Stimulated activated CD4-positive, alpha-beta T cell treated with anti-CD3 and anti-CD28 coated beads, Interleukin-4, amount 100 ng/mL, for 4 hours (primary cell): ENCODE measurements at places on chromosomes 2 and 18.

GRCh38 chr18:425106-425745 is 75.3 kb downstream of the COLEC12 start:
- DNase-seq, result no peak

DNA sequence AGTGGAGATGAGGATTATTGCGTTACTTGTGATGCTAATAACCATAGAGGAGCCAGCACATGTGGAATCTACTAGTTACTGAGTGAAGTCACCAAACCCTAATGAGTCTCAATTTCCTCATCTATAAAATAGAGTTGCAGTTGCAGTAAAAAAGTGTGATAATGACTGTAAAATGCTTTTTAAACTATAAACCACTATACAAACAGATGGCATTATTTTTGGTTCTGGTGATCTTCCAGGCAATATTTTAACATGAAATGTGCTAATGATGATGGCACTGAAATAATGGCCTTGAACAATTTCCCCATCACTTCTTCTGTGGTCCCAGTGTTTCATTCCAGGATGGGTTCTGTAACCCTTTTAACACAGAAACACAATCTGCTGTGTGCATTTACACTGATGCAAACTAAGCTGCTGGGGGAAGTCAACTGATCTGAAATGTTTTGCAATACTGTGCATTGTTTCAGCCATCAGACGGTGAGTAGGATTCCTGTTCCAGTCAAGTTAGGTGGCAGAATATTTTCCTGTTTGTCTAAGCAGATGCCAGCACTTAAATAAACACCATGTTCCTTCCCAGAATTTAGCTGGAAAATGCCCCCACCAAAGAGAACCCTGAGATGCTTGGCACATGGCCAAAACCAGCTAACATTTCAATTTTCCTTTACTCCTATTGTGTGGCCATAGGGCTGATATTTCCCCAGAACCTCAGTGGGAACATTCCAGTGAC is 52.6 kb downstream of the TACR1 start:
- DNase-seq, result no peak

- DNase-seq, result no peak
Measured at GRCh38 chr2:238883421-238883901, 35.6 kb downstream of the TWIST2 start.

- no peak for DNase-seq
Measured at GRCh38 chr2:126908721-126909177, 10.1 kb downstream of the TEX51 start.

- DNase-seq, result no peak
Measured at GRCh38 chr2:72347081-72347480, 199.4 kb upstream of the CYP26B1 start.

GRCh38 chr2:885230-886071 is 65.2 kb upstream of the SNTG2 start:
- DNase-seq, result no peak

DNA sequence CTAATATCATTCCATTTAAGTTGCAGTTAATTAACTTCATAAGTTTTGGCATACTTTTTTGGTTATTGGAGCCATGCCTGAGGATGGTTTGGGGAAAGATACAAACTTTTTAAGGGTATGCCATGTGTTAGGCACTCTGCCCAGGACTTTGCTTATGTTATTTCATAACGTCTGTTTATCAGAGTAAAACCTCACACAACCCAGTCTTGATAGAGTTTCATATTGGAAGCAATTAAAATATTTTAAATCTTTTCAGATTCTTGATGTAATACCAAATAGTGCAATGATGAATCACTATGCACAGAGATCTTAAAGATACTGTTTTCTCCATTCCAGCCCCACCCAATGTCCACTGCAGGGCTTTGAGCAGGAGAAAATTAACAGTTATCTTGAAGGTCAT is 529.1 kb upstream of the HNMT start:
- DNase-seq, result no peak

DNA sequence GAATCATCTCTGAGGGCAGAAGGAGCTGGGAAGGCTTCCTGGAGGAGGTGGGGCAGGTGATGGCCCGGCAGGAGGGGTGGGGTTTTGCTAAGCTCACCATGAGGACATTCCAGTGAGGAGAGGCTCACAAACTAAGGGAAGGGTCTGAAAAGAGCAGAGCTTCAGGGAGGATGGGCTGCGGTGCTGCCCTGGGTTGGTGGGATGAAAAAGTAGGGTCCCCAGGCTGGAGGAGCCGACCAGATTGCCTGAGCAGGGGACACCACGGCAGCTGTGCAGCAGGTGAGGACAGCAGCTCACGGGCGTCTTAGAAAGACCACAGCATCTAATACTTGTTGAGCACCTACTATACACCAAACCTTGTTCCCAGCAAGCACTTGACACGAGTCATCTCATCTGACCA is 82.2 kb downstream of the DYSF start:
- no peak for DNase-seq

GRCh38 chr2:49367003-49367402 is 212.7 kb upstream of the FSHR start:
- DNase-seq, result no peak

DNA sequence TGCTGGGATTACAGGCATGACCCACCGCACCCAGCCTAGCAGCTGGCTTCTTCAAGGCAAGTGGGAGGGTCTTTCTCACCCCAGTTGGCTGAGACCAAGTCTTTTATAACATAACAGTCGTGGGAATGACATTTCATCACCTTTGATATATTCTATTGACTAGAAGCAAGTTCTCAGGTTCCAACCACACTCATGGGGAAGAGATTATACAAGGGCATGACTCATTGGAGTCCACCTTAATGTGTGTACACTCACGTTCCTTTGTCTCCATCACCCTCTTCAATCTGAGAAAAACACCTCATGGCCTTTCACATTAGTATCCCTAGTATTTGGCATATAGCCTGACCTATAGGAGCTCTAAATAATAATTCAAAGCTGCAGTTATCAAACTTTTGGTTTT is 2.8 kb upstream of the BBS5 start:
- no peak for DNase-seq

DNA sequence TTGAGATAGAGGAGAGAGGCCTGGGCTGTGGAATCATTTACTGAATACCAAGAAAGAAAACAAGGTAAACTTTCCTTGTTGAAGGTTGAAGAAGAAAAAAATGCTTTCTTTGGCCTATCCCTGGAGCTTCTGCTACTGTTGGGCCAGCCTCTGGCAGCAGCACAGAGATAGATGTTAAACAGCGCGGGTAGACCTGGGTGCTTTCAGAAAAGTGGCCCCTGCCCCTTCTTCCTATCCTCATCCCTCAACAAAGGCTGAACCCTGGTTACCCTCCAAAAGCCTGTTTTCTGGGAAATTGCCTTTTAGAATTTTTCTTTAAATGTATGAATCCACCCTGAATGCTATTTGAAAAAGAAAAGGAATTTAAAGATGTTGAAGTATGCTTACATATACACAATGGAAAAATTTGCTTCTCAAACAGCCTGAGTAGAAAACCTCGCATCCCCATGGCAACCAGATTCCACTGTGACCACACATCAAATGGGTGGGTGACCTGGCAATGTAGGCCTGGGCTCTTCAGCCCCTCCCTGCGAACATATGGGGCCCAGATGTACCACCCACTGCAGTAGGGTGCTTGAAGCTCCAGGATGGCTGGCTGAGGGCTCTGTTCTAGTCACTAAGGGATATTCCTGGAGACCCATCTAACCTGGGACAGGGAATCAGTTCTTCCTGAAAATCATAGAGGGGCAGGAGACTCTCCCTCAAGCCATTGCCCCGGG is 23.4 kb upstream of the CHRNA1 start:
- no peak for DNase-seq

DNA sequence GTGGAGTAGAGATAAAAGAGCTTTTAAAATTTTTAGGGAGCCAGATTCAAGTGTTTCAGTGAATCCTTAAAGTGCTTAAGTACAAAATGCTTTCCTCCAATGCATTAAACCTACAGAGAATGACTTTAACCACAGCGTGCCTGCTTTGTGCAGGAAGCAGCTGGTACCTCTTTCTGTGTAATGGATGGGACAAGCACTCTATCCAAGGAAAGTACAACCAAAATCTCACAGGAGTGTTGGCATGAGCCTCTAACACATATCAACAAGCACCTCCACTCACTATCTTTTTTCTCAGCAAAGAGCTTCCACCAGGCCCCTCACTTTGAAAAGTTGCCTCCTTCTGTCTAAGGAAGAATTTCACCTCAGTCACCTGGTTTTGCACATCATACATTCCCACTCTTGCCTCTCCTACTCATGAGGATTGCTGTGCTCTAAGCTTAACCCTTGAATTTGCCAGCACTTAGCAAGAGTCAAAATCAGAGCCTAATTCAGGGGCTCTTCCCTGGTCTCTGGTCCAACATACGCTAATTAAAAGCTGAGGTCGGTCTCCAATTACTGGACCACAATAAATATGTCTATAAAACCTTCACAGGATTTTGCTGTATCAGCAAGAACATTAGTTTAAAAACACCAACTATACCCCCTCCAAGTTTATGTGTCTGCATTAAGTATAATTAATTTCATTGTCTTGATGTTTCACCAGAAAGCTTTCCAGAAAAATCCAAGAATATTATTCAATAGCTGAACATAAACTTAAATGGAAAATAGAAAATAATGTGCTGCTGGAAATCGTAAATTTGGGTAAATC is 68.9 kb downstream of the ZNF521 start:
- no peak for DNase-seq

DNA sequence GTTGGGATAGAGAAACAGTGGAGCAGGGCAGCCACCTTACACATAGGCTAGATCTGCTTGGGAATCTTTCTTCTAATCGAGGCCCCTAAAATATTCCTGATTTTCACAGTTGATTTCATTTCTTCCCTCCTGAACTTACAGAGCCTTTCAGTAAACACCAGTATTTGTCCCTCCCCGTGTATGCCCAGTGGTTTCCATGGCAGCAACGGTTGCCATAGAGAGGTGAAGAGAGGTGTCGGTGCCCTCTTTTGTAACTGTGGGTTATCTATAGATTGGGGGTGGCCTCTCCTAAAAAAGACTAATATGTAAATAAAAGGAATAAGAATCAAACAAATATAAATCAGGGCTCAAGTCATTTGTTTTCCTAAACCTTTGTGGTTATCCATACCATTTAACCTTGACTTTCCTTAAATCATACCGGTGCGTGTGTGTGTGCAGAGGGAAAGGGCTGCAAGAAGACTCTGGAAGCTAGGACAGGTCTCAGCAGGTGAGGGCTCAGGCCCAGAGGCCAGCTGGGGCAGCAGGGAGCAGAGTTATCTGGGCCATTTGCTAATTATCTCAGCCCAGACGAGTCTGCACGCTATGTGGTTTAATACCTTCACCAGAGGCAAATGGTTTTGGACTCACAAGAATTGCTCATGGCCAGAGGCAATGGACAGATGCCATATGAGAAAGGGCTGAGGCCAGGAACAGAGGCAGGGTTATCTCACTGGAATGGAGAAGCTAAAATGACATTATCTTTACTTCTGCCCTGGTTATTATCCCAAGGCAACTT is 35.5 kb downstream of the LIPG start:
- no peak for DNase-seq

- no peak for DNase-seq
Measured at GRCh38 chr18:66916834-66917233, 312.9 kb upstream of the CDH19 start.

- no peak for DNase-seq
Measured at GRCh38 chr2:15034860-15035259, 402.3 kb downstream of the LRATD1 start.

GRCh38 chr2:197079832-197080555 is 153.5 kb upstream of the PGAP1 start:
- no peak for DNase-seq

DNA sequence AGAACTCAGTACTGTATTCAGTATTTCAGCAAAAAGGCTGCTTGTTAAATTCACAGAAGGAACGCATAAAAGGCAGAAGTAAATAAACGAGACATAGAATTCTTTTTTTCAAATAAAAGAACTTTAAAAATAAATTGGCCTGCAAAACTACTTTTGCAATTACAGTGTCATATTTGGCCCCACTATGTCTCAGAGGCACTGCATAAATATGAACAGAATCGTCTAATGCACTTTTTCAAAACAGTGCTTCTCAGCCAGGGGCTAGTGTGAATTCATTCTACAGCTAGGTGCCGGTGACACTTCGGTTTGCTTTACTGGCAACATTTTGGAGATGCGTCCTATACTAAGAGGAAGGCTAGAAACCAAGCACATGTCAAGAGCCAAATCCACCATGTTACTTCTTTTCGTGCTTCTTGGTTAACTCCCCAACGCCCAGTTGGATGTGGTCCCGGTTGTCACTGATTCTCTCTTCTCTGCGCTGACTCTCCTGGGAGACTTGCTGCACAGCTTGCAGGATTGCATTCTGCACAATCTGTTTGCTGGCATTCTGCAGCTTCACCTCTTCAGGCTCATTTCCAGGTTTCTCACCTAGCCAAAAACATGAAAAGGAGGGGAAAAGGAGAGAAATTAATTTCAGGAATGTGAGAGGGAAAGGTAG is 51.8 kb downstream of the AKAIN1 start:
- no peak for DNase-seq

DNA sequence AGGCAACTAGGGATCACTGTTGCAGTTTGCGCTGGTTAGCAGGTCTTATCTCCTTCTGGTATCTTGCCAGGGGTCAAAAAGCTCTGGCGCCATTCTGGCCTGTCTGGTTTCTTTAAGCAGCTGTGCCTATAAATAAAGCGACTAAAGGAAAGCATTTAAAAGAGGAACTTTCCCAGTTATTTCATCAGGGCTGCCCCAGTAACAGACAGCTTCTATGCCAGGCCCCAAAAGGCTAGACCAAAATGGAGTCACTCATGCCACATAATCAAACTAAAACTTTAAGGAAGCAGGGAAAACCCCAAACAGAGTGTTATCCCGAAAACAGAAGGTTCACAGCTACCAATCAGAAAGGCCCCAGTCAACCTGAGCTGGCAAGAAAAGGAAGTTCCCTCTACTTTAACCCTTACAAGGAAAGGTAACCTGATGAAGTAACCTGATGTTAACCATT is 41.2 kb upstream of the HNRNPA3 start:
- DNase-seq, result no peak

- no peak for DNase-seq
Measured at GRCh38 chr2:232126301-232127099, 165.0 kb downstream of the DIS3L2 start.

DNA sequence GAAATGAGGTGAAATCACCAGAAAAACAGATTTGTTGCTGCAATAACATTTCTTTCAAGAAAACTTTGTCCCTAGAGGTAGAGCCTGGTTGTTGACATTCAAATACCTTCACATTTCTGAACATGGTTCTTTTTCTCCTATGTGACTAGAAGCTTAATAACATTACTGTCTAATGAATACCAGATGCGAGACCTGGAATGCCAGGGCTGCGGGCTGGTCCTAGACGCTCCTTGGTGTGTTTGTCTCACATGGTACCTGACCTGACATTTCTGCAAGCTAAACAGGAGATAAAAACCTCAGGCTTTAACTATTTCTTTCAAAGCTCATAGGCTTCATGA is 38.5 kb downstream of the ACKR3 start:
- no peak for DNase-seq

- DNase-seq, result no peak
Measured at GRCh38 chr2:122191331-122191730, 435.9 kb downstream of the TSN start.
